ENCODE measurements at places on chromosomes 2 and 18.

GRCh38 chr2:2579814-2580213 is 248.7 kb upstream of the MYT1L start:
- no peak for DNase-seq

DNA sequence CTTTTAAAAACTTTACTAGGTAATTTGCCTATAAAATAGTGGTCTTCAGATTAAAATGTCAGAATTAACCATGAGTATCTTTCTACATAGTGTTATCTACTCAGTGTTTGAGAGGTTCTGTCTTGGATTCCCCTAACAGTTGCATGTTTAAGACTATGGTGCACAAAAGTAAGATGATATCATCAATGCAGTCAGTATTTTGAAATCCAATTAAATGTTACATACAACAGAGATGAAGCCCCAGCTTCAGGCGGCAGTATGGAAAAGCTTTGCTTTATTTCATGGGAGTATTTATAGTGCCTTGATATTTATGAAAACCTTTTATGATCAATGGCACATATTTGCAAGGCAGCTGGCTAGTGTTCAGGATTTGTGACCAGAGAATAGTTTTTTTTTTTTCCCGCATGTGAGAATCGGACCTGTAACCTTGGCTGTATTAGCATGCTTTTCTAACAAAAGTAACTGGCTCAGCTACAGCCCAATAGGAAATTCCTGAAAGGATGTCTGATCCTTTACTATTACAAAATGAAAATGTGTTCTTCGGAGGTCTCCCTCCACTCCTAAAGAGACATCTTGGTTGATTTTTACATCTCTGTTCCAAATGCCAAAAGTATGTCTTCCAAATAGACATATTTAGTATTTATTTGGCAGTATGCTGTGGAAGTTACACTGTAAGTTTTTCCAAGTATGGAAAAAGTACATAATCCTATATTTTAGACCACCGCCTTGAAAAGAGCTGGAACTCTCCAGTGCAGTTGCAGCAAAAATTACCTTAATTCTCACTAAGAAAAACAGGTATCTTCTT is 319.3 kb upstream of the UBE2E3 start:
- DNase-seq: no peak

DNA sequence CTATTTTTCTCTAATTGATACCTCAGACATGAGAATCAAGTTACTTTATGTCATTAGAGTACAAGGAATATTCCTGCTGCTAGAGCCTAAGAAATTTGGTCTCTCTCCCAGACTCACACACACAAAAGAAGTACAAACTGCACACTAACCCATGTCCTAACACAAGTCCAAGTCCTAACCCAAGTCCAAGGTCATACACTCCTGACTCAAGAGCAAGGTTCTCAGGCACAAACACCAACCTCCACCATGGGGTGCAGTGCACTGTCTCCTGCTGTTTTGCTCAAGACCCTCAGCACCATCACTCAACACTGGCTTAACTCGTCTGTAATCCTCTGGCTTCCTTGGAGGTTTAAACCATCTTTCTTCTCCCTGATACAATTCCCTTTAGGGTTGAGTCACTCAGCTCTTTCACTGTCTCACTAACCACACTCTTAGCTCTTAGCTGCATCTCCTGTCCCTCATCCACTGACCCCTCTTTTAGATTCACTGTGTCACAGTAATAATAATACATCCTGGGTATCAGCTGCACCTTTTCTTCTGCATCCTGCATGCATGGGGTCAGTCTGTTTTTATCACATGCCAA is 129.8 kb downstream of the BCL2L11 start:
- no peak for DNase-seq

GRCh38 chr2:42196403-42197267 is 27.5 kb downstream of the EML4 start:
- peak; percentile 28 for DNase-seq

- no peak for DNase-seq
These were observed 192.8 kb downstream of the AGPS start for GRCh38 chr2:177585234-177585863.

- DNase-seq: no peak
These were observed 89.4 kb upstream of the ASB18 start for GRCh38 chr2:236353594-236353942.

GRCh38 chr2:102737431-102737830 is 24.4 kb upstream of the TMEM182 start:
- no peak for DNase-seq

GRCh38 chr2:33298233-33298632 is 178.2 kb upstream of the RASGRP3 start:
- no peak for DNase-seq

DNA sequence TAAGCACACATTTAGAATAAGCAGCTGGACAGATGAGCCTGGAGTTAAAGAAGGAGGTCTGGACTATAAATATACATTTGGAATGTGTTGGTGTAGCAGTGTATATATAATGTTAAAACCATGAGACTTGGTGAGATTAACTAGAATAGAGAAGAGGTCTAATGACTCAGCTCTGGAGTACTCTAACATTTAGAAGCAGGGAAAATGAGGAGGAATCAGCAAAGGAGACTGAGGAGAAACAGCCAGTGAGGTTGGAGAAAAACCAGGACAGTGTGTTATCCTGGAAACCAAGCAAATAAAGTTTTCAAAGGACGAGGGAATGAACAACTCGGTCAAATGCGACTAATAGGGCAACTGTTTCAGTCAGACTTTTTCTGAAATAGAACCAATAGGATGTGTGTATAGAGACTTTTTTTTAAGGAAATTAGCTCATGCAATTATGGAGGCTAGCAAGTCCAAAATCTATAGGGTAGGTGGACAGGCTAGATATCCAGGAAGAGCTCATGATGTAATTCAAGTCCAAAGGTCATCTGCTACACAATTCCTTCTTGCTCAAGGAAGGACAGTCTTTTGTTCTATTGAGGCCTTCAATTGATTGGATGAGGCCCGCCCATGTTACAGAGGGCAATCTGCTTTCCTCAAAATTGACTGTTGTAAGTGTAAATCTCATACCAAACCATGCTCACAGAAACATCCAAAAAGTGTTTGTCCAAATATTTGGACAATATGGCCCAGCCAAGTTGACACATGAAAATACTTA is 10.8 kb upstream of the SESTD1 start:
- no peak for DNase-seq

DNA sequence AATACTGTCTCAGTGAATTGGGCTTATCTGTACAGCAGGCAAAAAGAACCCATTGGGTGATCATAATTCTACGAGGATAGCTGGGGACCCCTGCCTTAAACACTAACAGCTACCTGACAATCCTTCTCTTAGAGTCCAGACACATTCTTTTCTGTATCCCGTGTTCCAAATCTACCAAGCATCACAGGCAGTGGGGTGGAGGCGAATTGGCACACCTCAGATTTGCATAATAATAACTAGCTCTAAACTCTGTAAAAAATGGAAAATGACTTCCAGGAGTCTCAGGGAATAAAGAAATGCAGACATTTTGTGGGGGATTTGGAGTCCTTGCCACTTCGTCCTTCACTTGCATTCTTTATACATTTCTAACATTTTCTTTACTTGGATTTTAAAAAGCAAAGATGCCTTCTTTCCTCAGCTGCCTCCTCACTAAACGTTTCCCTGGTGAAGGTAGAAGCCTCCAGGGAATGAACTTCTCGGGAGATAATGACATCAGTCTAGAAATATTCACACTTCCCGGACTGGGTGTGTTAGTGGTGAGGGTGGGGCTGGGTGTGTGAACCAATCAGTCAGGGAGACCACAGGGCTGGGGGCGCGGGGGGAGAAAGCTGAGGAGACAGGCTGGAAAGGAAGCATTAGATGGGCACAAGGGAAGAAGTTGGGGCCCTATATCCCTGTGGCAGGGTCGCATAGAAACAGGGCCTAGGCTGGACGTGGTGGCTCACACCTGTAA is 59.1 kb upstream of the BOD1L2 start:
- no peak for DNase-seq

DNA sequence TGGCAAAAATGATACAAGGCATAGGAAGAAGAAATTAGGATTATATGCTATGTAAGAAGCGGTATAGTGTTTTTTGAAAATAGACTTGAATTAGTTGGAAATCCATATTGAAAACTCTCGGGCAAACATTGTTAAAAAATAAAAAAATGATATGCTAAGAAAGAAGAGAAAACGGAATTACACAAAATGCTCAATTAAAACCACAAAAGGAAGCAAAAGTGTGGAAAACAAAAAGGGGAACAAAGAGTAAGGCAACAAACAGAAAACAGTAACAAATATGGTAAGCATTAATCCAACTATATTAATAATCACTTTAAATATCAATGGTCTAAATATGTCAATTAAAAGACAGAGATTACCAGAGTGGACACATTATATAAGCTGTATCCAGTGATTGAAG is 58.4 kb downstream of the TXNL1 start:
- no peak for DNase-seq

- no peak for DNase-seq
These were observed 131.5 kb upstream of the MEIS1 start for GRCh38 chr2:66303471-66303870.

DNA sequence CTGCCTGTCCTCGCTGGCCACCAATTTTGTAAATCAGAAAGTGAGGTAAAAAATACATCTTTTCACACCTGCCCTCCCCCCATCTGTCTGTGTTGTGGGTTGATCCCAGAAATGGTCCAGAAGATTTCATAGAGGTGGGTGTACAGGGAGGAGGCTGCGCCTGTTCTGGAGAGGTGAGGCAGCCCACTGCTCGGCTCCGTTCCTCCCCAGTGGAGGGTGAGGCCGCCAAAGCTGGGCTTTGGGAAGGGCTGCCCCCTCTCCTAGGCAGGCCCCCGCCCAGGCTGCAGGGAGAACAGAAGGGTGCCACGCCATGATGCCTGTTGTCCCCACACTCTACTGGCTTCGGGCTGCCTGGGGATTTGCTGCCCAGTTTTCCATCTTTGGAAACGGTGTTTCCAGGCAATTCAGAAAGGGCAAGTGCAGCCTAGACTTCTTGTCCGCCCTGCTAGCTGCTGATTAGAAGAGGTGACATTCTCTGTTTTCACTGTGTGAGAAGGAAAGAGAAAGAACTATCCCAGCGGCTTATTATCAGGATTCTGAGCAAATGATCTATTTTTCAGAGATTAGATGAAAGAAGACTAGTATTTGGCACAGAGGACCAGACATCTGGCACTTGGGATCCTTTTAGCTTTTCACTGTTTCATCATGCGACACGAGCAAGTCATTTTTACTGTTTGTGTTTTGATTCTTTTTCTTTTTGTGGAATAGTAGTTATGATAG is 18.7 kb downstream of the SMARCAL1 start:
- DNase-seq: no peak

- DNase-seq: no peak
These were observed 498.5 kb downstream of the EIPR1 start for GRCh38 chr2:2879071-2879470.

DNA sequence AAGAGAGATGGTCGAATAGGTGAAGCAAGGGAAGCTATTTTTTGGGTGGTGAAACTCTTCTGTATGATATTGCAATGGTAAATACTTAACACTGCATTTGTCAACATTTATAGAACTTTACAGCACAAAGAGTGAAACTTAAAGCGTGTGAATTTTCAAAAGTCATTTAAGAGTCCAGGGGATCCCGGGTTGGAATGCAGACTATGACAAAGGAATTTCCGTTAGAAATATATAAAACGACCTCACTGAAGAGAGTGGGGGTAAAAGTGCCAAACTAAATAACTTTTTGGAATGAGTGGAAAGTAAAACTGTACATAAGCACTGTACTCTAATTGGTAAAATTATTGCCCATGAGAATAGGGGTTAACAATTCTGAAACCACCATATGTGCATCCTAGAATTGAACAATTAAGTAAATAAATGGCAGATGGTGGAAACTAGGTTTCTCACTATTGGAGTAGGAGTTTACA is 191.0 kb upstream of the FN1 start:
- no peak for DNase-seq

GRCh38 chr2:135832891-135833290 is 4.1 kb downstream of the LCT start:
- DNase-seq: no peak

- DNase-seq: no peak
These were observed 81.9 kb downstream of the SLC8A1 start for GRCh38 chr2:40370007-40370395.

DNA sequence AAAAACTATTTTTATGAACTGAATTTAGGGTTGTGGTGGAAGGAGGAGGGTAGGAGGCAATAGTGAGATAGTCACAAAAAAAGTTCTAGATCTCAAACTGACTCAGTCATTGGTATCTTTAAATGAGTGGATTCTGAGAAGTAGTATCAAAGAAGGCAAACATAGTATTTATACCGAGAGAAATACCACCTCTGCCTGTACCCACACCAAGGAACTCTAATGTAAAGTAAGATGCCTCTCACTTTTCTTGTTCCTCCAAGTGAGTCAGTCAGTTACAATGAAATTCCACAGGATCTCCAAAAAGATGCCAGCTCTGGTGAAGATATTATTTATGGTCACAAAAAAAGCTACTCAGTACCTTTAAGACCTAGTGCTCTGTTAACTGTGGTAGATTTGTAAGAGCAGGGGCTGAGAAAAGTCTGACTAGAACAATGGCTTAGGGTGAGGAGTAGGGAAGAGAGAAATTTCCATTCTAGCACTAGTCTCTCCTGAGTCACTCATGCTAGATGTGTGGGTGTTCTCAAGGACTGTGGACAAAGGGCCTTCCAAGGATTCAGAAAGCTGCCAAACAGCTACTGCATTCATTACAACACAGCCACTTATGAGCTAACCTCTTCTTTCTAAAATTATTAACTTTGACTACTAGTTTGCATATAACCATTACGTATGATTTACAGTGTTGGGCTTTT is 36.3 kb downstream of the YWHAQ start:
- no peak for DNase-seq

DNA sequence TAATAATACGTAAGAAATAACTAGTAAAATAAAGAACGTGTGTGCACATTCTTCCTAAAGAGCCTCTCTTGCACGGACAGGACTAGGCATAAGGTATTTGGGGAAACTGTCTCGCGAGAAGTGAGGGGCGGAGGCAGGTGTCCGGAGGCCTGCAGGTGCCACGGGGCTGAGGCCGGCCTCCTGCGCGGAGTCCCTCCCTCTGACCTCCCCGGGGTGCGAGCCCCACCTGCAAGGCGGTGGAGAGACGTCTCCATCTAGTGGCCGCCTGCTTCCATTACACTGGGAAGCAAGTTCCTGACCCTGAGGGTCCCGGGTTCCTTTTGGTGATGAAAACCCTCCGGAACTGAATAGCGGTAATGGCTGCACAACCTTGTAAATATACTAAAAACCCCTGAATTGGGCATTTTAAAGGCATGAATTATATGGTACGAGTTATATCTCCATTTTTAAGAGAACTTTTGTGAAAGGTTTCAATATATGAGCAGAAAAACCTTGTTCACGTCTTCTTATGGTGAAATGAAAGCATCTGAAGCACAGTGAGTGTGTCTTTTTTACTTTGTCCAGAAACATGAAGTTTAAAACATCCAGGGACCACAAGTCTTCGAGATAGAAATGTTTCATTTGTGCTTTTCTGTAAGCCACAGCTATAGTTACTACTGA is 35.5 kb upstream of the CTDP1 start:
- DNase-seq: peak; percentile 40

DNA sequence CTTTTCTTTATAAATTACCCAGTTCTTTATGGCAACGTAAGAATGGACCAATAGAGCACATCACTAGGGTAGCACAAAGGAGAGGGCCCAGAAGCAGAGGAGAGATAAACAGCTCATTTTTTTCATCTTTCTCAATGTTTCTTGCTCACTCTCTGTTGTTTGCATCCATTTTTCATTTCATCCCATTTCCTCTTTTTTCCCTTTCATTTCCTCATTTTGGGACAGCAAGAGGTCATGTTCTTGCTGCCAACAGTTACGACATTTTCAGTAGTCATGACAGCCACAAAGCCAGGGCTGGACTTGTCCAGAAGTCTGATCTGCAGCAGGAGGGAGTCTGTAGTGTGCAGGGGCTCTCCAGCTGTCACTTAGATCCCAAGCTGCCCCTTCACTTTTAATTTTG is 52.7 kb upstream of the CYP1B1 start:
- no peak for DNase-seq

All from stimulated activated CD8-positive, alpha-beta memory T cell treated with anti-CD3 and anti-CD28 coated beads, Interleukin-12 subunit alpha, Interleukin-12 subunit beta, amount 100 ng/mL, for 1 hour (primary cell).